ENCODE measurements at places on chromosomes 16 and 17. TPM values are rescaled to one million over a fixed set of nuclear protein-coding genes. Genes with fewer than 3 reads are reported as not detected.

The MPDU1 gene
- total RNA-seq = 21.7 TPM

The SLC6A4 gene
- 0.71 TPM for total RNA-seq

The CDYL2 gene
- total RNA-seq = 4.5 TPM

The SEC14L5 gene
- total RNA-seq = 13.2 TPM

The QPRT gene
- 17.4 TPM for total RNA-seq

The PDILT gene
- not detected for total RNA-seq

GRCh38 chr17:28704219-28704858, 7.3 kb downstream of the PROCA1 start:
- H3K4me3 ChIP-seq = no peak overlapping the region
- no peak overlapping the region for H3K27ac ChIP-seq
- H3K27me3 ChIP-seq = no peaks in the 10 kb centered on the region

DNA sequence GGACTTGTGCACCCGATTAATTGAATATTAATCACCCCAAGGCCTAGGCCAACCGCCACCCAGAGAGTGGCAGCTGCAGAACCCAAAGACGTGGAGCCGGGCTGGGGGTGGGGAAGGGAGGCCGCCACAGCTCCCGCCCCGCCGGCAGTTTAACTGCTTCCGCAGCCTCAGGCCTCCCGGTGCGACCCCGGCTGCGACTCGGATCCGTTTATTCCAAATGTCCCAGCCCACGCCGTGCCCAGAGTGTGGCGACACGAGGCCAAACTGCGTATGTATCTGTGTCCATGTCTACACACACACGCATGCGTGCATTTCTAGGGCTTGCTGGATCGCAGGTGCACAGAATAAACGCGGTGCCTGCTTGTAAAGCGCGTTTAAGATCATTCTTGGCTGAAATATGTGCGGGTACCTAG, 802 bp upstream of the TOB1 start:
- peaks cover 18% of the 10 kb centered on the region for H3K36me3 ChIP-seq
- peak overlapping the region; percentile 99 for H3K27ac ChIP-seq
- peak; percentile 63 for DNase-seq
- peaks cover 46% of the 10 kb centered on the region for H3K4me1 ChIP-seq

GRCh38 chr16:75322740-75323139, 71.3 kb upstream of the BCAR1 start:
- H3K4me3 ChIP-seq = no peak overlapping the region
- peaks cover 17% of the 10 kb centered on the region for H3K4me1 ChIP-seq
- no peak overlapping the region for H3K27ac ChIP-seq
- no peaks in the 10 kb centered on the region for H3K27me3 ChIP-seq

DNA sequence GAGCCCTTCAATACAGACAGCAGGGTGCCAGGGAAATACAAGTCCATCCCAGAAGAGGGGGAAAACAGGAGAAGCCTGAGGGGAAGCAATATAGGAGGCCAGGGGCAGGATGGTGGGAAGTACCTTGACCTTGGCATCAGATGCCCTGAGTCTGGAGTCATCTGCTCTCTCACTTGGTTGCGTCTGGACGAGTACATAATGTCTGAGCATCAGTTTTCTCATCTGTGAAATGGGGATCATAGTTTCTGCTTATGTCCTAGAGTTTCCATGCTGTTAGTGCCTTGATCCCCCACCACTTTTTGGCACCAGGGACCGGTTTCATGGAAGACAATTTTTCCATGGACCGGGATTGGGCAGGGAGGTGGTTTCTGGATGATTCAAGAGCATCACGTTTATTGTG, 2.3 kb downstream of the STAT5A start:
- no peak for DNase-seq
- H3K4me3 ChIP-seq = no peak overlapping the region
- no peak overlapping the region for H3K27ac ChIP-seq
- H3K4me1 ChIP-seq = peaks cover 17% of the 10 kb centered on the region
- H3K36me3 ChIP-seq = no peaks in the 10 kb centered on the region

GRCh38 chr16:49398761-49399160, 25.2 kb downstream of the C16orf78 start:
- H3K36me3 ChIP-seq = no peaks in the 10 kb centered on the region
- H3K27me3 ChIP-seq = peaks cover 4% of the 10 kb centered on the region
- H3K4me3 ChIP-seq = no peak overlapping the region
- H3K27ac ChIP-seq = no peak overlapping the region

DNA sequence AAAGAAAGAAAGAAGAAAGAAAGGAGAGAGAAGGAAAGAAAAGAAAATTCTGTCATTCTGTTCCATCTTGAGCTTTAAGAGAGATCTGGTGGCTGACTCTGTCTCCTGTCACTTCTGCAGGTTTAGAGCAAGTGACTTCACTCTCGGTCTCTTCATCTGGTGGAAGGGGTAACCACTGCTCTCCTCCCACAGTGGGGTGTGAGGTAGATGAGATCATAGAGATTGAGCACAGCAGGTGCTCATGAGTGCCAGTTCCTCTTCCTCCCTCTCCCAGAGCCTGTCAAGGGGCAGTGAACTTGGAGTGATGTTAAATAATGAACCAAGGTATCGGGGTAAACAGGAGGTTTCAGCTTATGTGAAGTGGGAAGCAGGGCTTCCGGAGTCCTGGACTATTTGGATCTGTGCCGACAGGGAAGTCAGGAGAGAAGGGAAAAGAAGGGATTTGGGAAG, 47.7 kb downstream of the BEAN1 start:
- no peak overlapping the region for H3K27ac ChIP-seq
- peaks cover 4% of the 10 kb centered on the region for H3K27me3 ChIP-seq
- H3K36me3 ChIP-seq = no peaks in the 10 kb centered on the region
- H3K4me3 ChIP-seq = no peak overlapping the region
- DNase-seq = no peak

DNA sequence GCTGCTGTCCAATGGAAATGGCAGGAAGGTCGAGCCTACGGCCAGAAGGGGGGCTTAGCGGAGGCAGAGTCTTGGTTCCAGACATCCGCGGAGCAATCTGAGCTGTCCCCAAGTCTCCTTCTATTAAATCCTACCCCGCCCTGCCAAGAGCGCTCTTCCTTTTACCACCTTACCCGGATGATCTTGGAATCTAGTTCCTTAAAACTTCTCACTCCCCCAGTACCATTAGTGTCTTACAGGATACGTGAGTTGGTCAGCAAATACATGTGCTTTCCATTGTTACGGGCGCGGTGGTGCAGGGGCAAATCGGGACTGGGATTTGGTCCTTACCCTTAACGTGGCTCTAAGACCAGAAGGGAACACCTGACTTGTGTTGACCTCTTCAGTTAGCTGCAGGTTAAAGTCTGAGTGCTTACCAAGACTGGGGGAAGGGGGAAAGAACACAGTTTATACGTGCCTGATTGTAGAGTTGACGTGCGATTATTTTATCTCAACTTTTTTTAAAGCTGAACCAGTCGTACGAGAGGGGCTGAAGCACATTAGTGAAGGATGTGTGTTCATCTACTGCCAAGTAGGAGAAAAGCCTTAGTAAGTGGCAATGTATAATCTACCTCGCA, 495 bp downstream of the TXNDC17 start:
- peak overlapping the region; percentile 91 for H3K27ac ChIP-seq
- DNase-seq = no peak
- no peaks in the 10 kb centered on the region for H3K27me3 ChIP-seq
- H3K4me1 ChIP-seq = peaks cover 20% of the 10 kb centered on the region
- peak overlapping the region; percentile 76 for H3K4me3 ChIP-seq

GRCh38 chr16:79532785-79533184, 67.8 kb downstream of the MAF start:
- H3K36me3 ChIP-seq = no peaks in the 10 kb centered on the region
- H3K27me3 ChIP-seq = no peaks in the 10 kb centered on the region
- no peak overlapping the region for H3K27ac ChIP-seq
- DNase-seq = no peak
- H3K4me1 ChIP-seq = no peaks in the 10 kb centered on the region

DNA sequence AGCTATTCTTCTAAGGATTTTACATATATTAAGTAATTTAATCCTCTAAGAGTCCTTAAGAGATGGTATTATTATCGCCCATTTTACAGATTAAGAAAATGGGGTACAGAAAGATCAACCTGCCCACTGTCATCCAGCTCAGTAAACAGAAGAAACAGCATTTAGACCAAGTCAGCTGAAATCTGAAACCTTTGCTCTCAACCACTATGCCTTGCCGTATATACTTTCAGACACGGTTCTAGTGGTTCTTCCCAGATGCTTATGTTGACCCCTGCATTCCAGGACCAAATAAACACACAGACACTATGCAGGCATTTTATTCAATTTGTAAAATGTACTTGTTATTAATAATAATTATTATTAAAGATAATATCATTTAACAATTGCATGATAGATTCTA, 854.8 kb downstream of the KCNJ2 start:
- no peak overlapping the region for H3K27ac ChIP-seq
- H3K36me3 ChIP-seq = no peaks in the 10 kb centered on the region
- H3K4me1 ChIP-seq = no peaks in the 10 kb centered on the region
- no peak overlapping the region for H3K4me3 ChIP-seq
- H3K27me3 ChIP-seq = no peaks in the 10 kb centered on the region

DNA sequence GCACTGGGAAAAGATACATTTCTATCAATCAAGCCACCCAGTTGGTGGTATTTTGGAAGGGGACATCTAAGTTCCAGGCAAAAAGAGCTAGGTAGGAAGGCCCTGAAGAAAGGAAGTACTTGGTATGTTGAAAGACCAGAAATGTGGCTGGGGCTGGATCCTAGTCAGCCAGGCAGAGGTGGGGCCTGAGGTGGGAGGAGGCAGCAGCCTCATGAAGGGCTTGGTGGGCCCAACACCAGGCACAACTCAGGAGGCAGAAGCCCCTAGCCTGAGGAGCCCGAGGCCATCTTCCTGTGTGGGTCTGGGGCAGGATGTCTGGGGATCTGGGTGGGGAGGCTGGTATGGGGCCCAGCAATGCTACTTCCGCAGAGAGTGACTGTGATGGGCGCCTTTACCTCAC, 105.9 kb downstream of the SALL1 start:
- H3K36me3 ChIP-seq = no peaks in the 10 kb centered on the region
- no peak for DNase-seq
- no peaks in the 10 kb centered on the region for H3K27me3 ChIP-seq
- no peak overlapping the region for H3K4me3 ChIP-seq
- no peak overlapping the region for H3K27ac ChIP-seq

- H3K27me3 ChIP-seq = no peaks in the 10 kb centered on the region
- H3K4me3 ChIP-seq = no peak overlapping the region
- no peaks in the 10 kb centered on the region for H3K4me1 ChIP-seq
- no peaks in the 10 kb centered on the region for H3K36me3 ChIP-seq
These were observed 57.1 kb downstream of the BRIP1 start for GRCh38 chr17:61806081-61806828.

- DNase-seq = no peak
- H3K4me1 ChIP-seq = no peaks in the 10 kb centered on the region
- H3K27me3 ChIP-seq = no peaks in the 10 kb centered on the region
- H3K36me3 ChIP-seq = peaks cover 35% of the 10 kb centered on the region
- no peak overlapping the region for H3K27ac ChIP-seq
These were observed 15.5 kb downstream of the CPD start for GRCh38 chr17:30393911-30394867.

GRCh38 chr16:21982108-21982507, 18.8 kb downstream of the PDZD9 start:
- no peak for DNase-seq
- no peaks in the 10 kb centered on the region for H3K27me3 ChIP-seq
- no peak overlapping the region for H3K27ac ChIP-seq
- peaks cover 94% of the 10 kb centered on the region for H3K36me3 ChIP-seq
- H3K4me1 ChIP-seq = peaks cover 23% of the 10 kb centered on the region

DNA sequence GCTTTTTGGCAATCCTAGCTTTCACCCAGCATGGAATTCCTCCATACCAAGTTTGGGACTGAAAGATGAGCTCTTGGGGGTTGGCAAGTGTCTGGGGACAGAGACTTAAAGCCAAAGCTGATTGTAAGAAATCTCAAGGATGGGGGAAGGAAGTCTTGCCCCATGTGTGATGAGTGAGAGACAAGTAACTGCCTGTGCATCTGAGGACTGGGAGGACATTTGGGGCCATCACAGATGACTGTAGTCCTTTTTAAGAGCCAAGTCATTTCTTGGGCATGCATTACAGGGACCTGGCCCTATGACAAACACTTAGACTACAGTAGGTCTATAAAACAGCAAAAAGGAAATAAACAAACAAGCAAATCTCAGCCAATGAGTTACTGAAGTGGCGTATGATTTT, 36.3 kb upstream of the CCL2 start:
- H3K4me1 ChIP-seq = no peaks in the 10 kb centered on the region
- H3K36me3 ChIP-seq = no peaks in the 10 kb centered on the region
- H3K4me3 ChIP-seq = no peak overlapping the region
- DNase-seq = no peak
- H3K27ac ChIP-seq = peak overlapping the region; percentile 66

DNA sequence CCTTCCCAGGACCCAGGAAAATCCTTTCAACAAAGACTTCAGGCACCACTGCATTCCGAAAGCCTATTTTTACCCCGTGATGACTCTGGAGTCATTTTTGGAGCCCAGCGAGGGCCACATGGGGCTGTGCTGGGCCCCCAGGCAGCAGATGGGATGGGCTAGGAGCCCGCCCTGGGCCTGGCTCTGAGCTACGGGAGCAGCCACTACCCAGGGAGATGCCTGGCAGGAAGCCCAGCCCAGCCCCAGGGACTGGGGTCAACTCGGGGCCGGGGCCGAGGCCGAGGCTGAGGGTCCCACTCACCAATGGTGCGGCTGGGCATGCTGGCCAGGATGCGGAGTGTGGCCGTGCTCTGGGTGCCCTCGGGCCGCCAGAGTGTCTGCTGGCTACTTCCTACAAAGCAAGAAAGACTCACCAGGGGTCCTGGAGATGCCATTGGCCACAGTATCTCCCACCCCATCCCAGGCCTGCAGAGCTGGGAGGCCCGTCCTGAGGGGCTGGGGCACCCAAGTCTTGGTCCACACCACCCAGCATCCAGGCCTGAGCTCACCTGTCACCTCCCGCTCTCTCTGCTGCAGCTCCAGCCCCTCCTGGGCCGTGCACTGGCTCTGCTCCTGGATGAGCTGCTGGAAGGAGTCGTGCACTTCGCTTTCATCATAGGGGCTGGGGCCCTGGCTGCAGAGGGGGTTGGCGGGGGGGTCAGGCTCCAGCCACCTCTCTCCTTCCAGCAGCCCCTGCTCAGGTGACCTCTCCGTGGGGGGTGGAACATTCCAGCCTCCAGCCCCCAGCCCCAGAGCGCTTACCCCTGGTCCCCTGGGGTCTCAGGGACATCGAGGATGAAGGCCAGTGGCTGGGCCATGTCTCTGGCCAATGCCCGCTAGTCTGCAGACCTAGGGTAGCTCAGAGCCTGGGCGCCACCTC, 2.3 kb downstream of the TMC6 start:
- peak; percentile 68 for DNase-seq
- H3K27ac ChIP-seq = peak overlapping the region; percentile 89
- peaks cover 51% of the 10 kb centered on the region for H3K4me1 ChIP-seq
- H3K27me3 ChIP-seq = no peaks in the 10 kb centered on the region
- peaks cover 37% of the 10 kb centered on the region for H3K36me3 ChIP-seq
- no peak overlapping the region for H3K4me3 ChIP-seq

- H3K27me3 ChIP-seq = no peaks in the 10 kb centered on the region
- H3K4me3 ChIP-seq = no peak overlapping the region
- peaks cover 6% of the 10 kb centered on the region for H3K4me1 ChIP-seq
- H3K36me3 ChIP-seq = no peaks in the 10 kb centered on the region
- H3K27ac ChIP-seq = no peak overlapping the region
These were observed 20.7 kb downstream of the LGALS9 start for GRCh38 chr17:27651411-27652345.

DNA sequence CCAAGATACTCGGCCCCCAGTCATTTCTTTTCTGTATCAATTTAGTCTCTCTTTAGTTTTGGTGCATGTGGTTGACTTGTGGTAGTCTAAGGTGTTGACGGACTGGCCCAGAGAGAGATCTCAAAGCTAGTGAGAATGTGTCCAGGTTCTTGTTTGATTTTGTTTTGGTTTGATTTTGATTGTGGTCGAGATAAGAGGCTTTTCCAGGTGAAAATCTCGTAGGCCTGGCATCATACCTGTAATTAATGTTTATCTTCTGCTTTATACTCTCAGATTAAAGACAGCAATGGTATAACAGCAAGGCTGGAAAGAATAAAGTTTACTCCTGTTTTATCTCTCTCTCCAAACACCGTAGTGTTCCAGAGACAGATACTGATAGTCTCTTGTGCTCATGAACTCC, 172.4 kb upstream of the CACNG5 start:
- H3K36me3 ChIP-seq = no peaks in the 10 kb centered on the region
- H3K4me1 ChIP-seq = peaks cover 4% of the 10 kb centered on the region
- no peak overlapping the region for H3K4me3 ChIP-seq
- no peak for DNase-seq
- no peaks in the 10 kb centered on the region for H3K27me3 ChIP-seq
